ENCODE measurements at places on chromosomes 1 and 21. TPM values are rescaled to one million over a fixed set of nuclear protein-coding genes. Genes with fewer than 3 reads are reported as not detected.

OR6K2 gene
- not detected for total RNA-seq

PSRC1 gene
- total RNA-seq = 31.5 TPM

PDZK1 gene
- total RNA-seq = 1.1 TPM

VWA5B1 gene
- total RNA-seq = not detected

AMY1B gene
- not detected for total RNA-seq

RYR2 gene
- total RNA-seq = not detected

ZNF644 gene
- 46.4 TPM for total RNA-seq

PRDM16 gene
- total RNA-seq = 1.3 TPM

PIGM gene
- total RNA-seq = 3.7 TPM

AVPR1B gene
- not detected for total RNA-seq

RPE65 gene
- not detected for total RNA-seq

SLAMF1 gene
- total RNA-seq = under 0.01 TPM

RPS6KC1 gene
- total RNA-seq = 34.4 TPM

SGIP1 gene
- total RNA-seq = 53.4 TPM

OR10J1 gene
- total RNA-seq = not detected

SPRR2A gene
- not detected for total RNA-seq

CHD5 gene
- total RNA-seq = 0.14 TPM

WDR64 gene
- total RNA-seq = not detected

OPRD1 gene
- not detected for total RNA-seq

PRKAA2 gene
- 0.22 TPM for total RNA-seq

DCST2 gene
- total RNA-seq = 0.66 TPM
